Bronchial epithelial cell (primary cell): ENCODE measurements at places on chromosomes 2 and 18. TPM values are rescaled to one million over a fixed set of nuclear protein-coding genes. Genes with fewer than 3 reads are reported as not detected.

- no peak for DNase-seq
These were observed 129.5 kb upstream of the ZNF804A start for GRCh38 chr2:184468826-184469225.

AQP12A gene
- not detected in 2 replicates for total RNA-seq

TPGS2 gene
- total RNA-seq: 67.1 and 77.1 TPM in 2 replicates

DNA sequence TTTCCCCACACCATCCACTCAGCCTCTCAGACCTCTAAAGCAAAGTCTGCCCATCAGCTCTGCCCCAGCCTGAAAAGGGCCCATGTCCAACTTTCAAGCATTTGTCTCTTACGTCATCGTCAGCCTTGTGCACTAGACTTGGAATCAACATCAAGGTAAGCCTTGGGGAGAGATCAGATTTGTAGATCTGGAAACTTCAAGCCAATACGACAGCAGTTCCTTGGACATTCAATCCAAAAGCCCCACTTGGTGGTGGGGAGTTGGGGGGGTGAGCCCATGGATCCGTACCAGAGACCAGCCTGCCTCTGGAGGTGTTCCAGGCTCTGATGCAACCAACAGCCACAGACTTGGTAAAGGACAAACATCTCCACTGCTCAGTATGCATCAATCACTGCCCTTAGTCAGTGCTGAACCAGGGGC is 206.8 kb upstream of the MEIS1 start:
- DNase-seq: no peak

DNA sequence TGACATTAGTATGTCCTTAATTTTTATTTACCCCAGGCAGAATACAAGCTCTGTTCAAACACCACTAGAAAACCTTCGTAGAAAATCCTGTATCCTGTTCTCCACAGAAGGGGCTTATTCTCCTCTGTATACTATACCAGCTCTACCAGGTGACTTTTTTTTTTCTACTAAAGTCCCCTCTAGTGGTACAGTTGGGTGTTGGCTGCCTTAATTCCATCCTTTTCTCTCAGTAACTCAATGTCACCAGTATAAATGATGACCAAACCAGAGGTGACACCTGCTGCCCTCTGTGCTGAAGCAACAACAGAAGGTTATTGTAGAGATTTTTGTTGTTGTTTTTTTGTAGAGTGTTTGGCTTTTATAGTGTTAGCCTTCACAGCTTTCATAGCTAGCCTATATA is 1322.0 kb downstream of the LRP1B start:
- no peak for DNase-seq

- DNase-seq: peak; percentile 75
These were observed 1043.3 kb upstream of the PIK3C3 start for GRCh38 chr18:40911582-40912254.

DNA sequence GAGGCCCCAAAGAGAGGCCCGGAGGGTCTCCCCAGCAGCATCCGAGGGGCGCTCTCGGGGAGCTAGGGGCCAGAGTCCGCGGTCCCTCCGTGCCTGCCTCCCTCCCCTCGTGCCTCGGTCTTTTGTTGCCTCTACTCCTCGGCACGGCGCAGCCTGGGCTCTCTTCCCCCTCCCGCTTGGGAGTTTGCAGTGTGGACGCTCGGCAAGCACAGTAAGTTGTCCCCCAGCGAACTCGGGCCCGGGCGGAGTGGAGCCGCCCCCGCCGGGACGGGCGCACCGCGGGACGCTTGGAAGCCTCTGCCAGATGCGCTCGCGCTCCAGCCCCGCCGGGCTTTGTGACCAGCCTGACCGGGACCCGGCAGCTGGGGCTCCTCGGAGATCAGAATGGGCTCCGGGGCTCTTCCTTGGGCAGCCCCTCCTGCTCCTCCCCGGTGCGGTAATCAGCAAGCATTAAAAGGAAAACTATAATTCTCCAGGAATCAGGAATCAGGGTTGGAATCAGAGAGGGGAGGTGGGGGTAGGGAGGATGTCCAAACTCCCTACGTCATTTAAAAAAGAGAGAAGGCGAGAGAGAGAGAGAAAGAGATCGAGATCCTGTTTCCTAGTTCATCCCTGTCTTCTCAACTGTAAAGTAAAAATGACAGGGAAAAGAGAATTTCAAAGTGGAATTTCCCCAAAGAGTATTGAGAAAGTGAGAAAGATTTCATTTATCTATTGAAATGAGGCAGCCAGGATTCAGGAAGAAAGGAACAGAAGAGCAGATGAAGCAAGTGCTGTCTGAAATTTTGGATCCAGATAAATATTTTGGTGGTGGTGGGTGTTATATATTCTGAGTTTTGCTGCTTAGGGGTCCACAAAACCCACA is 786 bp upstream of the TMEM200C start:
- DNase-seq: no peak

PLB1 gene
- total RNA-seq: 1.5 and 1.6 TPM in 2 replicates

DNA sequence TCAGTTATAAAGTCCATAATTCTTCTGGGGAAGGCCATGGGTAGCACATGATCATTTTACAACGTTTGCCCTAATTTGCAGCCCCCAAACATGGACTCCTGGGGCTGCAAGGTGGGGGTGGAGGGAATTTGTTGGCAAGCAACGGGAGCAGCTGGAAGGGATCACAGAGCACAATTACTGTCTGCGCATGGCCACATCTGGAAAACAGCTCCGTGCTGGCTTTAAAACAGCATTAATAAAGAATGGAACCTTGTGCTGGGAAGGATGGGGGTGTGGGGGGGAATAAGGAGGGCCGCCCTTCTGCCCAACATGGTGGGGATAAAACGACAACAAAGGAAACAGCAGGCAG is 60.9 kb upstream of the SLC14A2 start:
- no peak for DNase-seq
